Activated CD4-positive, alpha-beta memory T cell treated with anti-CD3 and anti-CD28 coated beads for 36 hours (primary cell): ENCODE measurements at places on chromosomes 3 and 15. TPM values are rescaled to one million over a fixed set of nuclear protein-coding genes. Genes with fewer than 3 reads are reported as not detected.
A peak's percentile ranks its signal among the peaks of the same experiment; 100 is the strongest.

Gene EAF2
- 14.4 TPM for total RNA-seq

Gene GOLGA8T
- 0.19 TPM for total RNA-seq

Gene GOLGA8G
- not detected for total RNA-seq

Gene PLOD2
- total RNA-seq: 0.38 TPM

GRCh38 chr3:147903026-147903425 is 493.9 kb downstream of the ZIC1 start:
- H3K4me3 ChIP-seq: no peak overlapping the region
- no peaks in the 10 kb centered on the region for H3K4me1 ChIP-seq
- no peak for DNase-seq
- H3K27me3 ChIP-seq: no peaks in the 10 kb centered on the region
- H3K27ac ChIP-seq: no peak overlapping the region

DNA sequence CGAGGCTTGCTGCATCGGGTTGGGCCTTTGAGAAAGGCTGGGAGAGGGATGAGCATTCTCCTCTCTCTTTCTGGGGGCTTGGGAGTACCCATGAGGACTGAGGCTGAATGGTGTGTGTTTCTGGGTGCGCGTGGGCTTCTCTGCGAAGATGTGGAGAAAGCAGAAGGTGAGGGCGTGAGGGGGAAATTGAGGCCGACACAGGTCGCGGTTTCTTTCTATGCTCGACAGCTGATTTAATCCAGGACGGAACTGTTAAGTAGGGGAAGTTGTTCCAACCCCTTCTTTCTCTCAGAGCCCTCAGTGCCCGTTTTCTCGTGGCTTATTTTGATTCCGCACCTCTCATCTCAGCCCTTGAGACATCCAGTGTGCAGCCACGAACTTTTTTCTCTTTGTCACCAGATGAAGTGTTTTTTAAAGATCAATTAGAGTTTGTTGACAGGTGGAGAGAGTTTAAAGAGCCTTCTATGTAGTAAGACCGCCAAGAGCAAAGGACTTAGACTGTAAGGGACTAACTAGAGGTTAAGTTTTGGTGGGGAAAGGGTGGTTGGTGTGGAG is 711 bp downstream of the STARD9 start:
- H3K27me3 ChIP-seq: peaks cover 19% of the 10 kb centered on the region
- DNase-seq: no peak
- peaks cover 20% of the 10 kb centered on the region for H3K4me1 ChIP-seq

DNA sequence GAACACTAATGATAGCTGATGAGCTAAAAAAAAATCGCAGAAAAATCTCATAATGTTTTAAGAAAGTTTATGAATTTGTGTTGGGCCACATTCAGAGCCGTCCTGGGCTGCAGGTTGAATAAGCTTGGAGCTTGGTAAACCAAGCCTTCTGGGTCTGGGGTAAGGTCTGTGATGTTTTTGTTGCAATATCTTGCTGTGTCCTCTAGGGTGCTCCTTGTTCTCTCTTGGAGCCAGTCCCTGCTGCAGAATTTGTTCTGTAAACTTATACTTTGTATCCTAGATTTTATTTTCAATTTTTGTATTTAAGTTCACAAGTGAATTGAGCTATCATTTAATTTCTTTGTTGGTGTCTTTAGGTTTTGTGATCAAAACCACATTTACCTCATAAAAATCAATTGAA is 143.7 kb downstream of the NR1D2 start:
- no peak overlapping the region for H3K4me3 ChIP-seq
- no peak for DNase-seq
- H3K36me3 ChIP-seq: no peaks in the 10 kb centered on the region
- H3K27ac ChIP-seq: no peak overlapping the region
- H3K27me3 ChIP-seq: no peaks in the 10 kb centered on the region

DNA sequence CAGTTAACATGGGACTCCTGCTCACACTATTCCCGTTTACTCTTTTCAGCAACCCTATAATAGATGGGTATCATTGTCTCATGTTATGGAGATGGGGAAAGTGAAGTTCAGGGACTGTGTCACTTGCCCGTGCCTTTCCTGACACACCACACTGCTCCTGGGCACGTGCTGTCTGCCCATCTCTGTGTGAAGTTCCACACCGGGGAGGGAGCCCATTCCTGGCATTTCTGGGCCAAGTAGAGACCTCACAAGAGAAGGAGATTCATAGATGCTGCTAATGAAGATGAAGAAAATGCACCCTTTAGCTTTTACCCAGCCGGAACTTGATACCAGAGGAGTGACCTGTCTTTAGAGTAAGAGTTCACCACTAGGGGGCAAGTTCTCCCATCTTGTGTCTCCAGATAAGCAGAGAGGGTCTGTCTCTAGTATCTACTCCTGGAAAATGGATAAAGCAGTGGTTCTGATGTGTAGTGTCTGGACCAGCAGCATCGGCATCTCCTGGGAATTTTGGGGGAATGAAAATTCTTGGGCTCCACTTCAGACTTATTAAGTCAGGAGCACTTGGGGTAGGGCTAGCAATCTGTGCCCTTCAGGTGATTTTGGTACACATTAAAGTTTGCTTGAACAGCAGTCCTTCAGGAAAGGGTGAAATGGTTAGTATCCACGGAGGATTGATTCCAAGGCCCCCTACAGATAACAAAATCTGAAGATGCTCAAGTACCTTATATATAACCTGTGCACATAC is 2.0 kb upstream of the TOPBP1 start:
- peak overlapping the region; percentile 67 for H3K27ac ChIP-seq
- H3K4me3 ChIP-seq: peak overlapping the region; percentile 60
- peaks cover 32% of the 10 kb centered on the region for H3K4me1 ChIP-seq
- H3K36me3 ChIP-seq: peaks cover 20% of the 10 kb centered on the region
- no peaks in the 10 kb centered on the region for H3K27me3 ChIP-seq

DNA sequence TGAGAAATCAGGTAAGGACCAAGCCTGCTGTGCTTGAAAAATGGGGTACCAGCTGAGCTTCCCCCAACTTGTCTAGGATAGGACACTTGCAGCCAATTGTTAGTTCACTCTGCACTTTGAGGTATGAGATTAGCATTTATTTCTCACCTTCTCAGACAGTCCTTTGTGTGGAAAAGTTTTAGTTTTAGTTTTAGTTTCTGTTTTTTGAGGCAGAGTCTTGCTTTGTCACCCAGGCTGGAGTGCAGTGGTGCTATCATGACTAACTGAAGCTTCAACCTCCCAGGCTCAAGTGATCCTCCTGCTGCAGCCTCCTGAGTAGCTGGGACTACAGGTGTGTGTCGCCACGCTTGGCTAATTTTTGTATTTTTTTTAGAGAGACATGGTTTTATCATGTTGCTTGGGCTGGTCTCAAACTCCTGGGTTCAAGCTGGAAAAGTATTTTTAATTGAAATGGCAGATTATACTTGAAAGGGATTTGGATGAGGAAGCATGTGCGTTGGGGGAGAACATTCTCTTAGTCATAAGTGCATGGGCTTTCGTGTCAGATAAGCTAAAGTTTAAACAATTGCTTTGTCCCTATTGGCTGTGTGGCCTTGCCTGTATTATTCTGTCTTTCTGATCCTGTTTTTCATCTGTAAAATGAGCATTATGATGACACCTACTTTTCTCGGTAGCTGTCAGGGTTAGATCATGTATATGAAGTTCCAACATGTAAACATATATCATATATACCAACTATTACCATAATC is 25.2 kb upstream of the CCK start:
- no peak for DNase-seq
- H3K27me3 ChIP-seq: peaks cover 18% of the 10 kb centered on the region
- no peak overlapping the region for H3K27ac ChIP-seq
- no peaks in the 10 kb centered on the region for H3K36me3 ChIP-seq
- no peaks in the 10 kb centered on the region for H3K4me1 ChIP-seq

DNA sequence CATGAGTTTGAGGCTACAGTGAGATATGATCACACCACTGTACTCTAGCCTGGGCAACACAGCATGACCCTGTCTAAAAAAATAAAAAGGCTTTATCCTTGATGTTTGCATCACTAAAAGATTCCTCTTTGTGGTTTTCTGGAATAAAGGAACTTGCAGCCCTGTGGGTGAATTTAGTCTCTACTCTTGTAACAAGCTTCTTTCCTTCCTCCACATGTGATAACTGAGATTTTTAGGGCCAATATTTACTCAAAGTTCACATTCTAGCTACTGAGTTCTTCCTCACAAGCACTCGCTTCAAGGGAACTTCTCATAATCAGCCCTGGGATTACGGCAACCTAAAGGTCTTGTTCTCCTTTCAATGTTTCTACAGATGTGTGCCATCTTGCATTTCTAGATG is 24.6 kb downstream of the COMMD2 start:
- no peak overlapping the region for H3K4me3 ChIP-seq
- H3K36me3 ChIP-seq: peaks cover 9% of the 10 kb centered on the region
- no peak overlapping the region for H3K27ac ChIP-seq
- peaks cover 1% of the 10 kb centered on the region for H3K27me3 ChIP-seq

DNA sequence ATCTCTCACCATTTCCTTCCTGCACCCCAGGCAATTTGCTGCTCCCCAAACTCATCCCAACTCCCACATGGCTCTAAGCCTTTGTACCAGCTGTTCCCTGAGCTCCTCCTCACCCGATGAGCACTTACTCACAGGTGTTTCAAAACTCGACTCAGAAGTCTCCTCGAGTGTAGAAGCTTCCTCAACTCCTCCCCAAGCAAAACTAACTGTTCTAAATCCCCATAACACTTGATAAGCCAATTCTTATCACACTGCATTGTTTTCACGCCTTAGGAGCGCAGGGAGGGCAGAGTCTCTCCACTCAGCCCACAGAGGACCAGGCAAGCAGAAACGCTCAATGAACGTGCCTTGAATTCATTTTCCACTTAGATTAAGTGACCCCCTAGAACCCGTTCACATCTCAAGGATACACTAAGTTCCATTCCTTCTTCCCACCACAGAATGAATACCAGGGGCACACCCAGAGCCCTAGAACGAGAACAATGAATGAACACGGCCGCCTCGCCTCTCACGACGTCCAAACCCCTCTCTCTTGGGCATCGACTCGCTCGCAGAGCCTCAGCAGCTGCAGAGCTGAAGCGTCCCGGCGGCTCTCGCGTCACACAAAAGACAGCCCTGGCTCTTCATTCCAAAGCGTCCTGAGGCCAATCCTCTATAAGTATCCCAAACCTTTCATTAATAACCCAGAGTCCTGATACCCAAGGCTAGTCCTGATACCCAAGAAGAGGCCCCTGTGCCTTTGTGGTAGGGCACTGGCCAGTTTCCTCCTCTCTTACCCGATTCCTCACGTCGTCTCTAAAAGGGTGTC is 1.1 kb downstream of the RAF1 start:
- H3K36me3 ChIP-seq: peaks cover 7% of the 10 kb centered on the region
- no peaks in the 10 kb centered on the region for H3K27me3 ChIP-seq
- H3K4me3 ChIP-seq: peak overlapping the region; percentile 88
- H3K4me1 ChIP-seq: peaks cover 38% of the 10 kb centered on the region
- H3K27ac ChIP-seq: peak overlapping the region; percentile 87
